Coronary artery (tissue), 2 donors: ENCODE measurements at places on chromosomes 16 and 17.
A peak's percentile ranks its signal among the peaks of the same experiment; 100 is the strongest.

DNA sequence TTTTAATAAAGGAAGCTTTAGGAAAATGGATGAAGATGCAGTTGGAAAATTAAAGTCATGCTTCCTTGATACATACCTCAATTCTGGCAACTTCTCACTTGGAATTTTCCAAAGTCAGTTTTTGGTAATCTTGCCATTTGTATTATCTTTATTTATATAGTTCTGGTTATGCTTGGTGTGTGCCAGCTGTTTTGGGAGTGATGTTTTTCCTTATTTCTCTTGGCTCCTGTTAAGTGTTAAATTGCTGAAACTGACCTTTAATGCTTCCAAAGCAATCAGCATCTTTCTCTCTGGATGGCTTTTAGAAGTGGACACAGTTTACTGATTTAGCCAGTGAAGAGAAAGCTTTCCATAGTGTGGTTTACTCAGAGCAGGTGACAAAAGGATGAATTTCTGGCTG, 70.1 kb upstream of the HAS3 start:
- DNase-seq: no peak

DNA sequence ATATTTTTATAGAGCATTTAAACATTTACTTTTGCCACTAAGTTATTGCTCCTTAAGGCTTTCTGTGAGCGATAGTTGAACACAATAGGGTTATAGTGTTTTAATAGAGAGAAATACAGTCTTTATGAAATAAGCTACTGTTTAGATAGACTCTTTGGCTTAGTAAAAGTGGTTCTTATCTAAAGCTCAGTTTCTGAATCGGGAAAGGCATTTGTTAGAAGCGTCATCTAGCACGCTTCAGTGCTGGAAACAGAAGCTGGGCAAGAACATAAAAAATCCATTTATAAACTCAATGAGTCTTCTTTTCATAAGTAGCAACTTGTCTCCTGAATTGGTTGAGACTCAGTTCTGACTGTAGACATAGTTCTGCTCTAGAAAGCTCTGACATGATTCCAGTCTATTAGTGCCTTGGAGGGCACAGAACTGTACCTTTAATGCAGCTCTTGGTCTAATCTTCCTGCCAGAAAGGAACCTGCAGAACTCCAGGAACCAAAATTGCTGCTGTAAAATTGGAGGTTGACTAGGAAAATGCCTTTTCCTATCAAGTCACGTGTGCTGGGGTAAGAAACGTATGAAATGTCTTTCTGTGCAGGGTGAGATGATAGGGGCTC, 55.4 kb upstream of the DNAJA2 start:
- DNase-seq: no peak

DNA sequence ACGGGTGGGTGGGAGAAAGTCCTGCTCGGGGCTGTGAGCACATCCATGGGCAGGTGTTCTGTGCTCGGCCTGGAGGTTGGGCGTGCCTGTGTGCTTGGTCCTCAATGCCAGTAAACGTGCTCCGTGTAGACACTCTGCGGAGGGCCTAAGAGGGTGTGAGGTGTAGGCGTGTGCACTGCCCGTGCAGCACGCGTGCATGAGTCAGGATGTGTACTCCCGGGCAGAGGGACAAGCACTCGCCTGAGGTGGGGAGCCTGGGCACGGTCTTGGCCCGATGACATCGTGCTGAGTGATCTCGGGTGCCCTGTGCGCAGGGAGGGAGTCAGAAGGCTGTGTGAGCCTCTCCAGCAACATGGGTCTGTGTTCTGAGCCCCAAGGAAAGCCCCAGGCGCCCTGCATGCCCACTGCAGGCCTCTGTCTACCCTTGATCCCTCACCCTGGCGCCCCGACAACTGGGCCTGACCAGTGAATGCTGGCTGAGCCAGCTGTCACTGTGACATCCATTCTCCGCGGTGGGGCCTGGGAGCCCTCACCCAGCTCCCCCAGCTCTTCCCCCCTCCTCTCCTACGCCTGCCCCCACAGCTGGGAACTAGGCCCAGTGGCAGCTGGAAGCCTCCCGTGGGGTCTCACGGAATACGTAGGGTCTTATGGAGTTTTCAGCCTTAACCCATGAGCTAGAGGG, 23.5 kb upstream of the NXPH3 start:
- no peak for DNase-seq

- DNase-seq: no peak
Measured at GRCh38 chr16:4288148-4288921, 15.5 kb upstream of the TFAP4 start.

- no peak for DNase-seq
Measured at GRCh38 chr16:87954361-87954760, 3.1 kb downstream of the BANP start.

DNA sequence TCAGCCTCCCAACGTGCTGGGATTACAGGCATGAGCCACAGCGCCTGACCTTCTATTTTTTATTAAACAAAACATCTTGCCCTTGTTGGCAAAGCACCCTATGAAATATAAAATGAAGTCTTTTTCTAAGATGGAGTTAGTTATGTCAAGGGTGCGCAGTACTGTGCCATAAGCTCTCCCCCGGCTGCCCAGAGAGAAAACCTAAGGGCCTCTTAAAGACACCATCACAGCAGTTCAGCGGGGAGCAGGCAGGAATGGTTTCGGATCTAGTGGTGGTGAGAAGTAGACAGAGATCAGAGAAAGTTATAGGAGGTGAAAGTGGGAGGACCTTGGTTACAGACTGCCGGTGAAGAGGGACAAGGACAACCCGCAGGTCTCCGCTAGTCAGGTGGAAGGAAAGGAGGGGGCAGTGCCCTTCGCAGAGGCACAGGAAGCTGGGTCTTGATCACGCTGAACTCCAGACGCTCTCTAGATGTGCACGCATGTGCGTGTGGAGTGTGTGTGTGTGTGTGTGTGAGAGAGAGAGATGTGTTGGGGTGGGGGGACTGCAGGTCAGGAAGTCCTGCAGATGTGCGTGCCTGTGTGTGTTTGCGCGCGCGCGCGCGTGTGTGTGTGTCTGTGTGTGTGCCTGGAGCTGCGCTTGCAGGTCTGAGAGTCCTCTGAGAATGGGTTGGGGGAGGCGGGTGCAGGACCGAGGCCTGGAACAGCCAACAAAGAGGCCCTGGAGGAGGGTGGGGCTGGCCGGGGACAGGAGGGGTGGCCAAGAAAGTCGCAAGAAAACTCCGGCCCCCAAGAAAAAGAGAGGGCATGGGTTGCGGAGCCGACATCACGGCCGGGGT, 748 bp upstream of the CMTM3 start:
- DNase-seq: no peak

GRCh38 chr16:30184891-30185682, 1.7 kb downstream of the CORO1A start:
- no peak for DNase-seq

- DNase-seq: no peak
Measured at GRCh38 chr16:84614623-84614967, 3.3 kb downstream of the COTL1 start.

- no peak for DNase-seq
Measured at GRCh38 chr17:27346228-27346899, 52.5 kb downstream of the WSB1 start.

DNA sequence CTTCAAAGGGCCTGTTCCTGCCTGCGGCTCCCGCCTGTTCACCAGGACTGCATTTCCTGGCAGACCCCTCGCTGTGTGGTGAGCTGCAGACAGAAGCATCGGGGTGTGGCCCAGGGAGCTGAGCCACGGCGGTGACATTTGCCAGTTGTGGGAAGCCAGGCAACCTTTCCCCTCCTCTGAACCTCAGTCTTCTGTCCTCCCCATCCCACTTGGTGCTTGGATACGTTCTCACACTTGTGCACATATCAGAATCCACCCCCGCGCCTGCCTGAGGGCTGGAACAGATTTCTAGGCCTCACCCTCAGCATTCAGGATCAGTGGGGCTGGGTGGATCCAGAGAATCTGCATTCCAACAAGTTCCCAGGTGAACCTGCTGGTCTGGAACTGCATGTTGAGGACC, 63.5 kb downstream of the CRISPLD2 start:
- DNase-seq: no peak

DNA sequence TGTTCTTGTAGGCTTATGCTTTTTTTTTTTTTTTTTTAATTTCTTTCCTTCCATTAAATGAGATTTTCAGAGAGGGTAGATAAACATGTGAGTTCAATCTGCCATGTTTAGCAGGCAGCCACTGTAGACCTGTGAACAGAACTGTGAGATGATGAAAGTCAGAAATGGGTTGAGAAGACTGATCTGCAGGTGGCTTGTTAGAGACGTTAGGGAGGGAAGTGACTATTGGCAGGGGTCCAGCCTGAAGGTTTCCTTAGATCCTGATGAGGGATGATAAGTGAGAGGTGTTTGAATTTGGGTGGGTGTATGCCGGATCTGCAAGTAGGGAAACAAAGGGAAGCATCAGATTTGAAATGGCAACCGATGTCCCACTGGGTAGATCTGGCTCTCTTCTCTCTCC, 157.8 kb downstream of the HS3ST3B1 start:
- no peak for DNase-seq

DNA sequence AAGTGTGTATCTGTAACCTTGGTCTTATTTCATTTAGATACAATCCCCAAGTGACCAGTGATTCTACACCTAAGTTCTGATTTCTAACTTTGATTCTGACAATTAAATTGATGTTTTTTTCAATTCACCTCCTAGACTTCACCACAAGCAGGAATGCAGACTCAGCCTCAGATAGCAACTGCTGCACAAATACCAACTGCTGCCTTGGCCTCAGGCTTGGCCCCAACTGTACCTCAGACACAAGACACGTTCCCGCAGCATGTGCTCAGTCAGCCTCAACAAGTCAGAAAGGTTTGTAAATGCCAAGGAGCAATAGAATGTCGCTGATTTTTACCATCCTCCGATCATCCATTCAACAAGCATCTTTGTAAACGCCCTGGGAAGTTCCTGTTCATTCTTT, 177.7 kb downstream of the MRTFB start:
- DNase-seq: no peak

DNA sequence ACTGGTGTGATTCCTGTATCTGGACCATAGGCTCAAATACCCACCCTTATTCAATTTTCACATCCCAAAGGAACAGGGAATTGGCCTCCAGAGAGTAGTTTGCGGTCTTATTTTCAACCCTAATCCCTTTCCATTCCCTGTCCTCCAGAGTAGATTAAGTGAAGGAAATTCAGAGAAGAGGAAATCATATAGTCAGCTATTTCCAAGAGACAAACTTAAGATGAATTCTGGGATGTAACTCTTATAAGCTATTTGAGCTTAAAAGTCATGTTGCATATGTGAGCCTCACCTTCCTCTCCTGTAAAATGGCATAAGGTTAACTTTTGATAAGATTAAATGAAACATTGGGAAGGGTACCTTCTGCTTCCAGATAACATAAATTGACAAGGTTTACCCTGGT, 37.4 kb upstream of the ADAMTS18 start:
- DNase-seq: no peak

DNA sequence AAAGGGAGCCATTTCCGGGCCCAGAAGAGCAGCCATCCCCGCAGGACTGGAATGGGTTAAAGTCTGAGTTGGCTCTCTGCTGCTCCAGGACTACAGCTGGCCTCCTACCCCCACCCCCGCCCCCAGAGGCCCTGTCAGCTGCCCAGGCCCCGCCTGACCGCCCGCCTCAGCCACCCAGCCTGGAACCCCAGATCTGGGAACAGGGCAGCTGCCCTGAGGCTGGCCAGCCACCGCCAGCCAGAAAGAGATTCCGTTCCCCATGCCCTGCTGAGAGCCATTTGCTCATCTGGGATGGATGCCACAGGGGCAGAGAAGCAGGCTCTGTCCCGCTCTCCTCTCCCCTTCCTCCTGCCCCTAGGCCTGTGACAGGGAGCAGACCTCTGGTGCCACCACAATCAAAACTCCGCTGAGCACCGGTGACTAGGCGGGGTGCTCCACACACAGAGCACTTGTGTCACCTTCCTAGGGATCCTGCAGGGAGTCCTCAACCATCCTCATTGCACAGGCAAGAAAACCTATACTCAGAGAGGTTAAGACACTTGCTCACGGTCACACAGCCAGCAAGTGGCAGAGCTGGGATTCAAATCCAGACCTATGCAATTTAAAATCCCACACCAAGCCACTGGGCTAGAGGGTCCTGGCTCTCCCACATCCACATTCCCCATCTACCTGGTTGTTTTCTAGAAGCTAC, 44.1 kb downstream of the ZNF423 start:
- no peak for DNase-seq

GRCh38 chr16:83692224-83692623, 115.6 kb upstream of the HSBP1 start:
- no peak for DNase-seq

DNA sequence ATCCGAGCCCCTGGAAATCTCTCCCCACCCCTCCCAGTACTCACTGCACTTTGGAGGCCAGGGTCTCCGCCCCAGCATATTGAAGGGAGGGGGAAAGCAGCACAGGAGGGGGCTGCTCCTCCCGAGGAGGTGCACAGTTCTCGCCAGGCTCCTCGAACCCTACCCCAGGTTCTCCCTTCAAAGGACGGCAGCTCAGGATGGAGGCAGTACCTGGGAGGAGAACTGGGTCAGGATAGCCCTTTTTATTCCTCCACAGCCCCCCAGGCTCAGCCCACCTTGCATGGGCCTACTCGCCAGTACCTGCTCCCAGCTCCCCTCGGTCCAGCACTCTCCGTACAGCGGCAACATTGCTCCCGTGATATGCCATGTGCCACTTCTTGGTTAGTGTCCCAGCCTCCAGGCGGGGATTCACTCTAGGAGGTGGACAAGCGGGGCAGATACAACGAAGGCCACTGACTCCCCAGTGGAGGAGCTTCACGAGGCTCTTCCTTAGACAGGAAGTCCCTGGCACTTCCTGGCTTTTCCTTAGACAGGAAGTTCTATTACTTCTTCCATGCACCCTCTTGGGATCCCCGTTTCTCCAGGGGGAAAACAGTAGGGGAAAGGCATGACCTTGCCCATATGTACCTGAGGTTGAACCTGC, 2.1 kb upstream of the GPS2 start:
- peak; percentile 71 for DNase-seq

DNA sequence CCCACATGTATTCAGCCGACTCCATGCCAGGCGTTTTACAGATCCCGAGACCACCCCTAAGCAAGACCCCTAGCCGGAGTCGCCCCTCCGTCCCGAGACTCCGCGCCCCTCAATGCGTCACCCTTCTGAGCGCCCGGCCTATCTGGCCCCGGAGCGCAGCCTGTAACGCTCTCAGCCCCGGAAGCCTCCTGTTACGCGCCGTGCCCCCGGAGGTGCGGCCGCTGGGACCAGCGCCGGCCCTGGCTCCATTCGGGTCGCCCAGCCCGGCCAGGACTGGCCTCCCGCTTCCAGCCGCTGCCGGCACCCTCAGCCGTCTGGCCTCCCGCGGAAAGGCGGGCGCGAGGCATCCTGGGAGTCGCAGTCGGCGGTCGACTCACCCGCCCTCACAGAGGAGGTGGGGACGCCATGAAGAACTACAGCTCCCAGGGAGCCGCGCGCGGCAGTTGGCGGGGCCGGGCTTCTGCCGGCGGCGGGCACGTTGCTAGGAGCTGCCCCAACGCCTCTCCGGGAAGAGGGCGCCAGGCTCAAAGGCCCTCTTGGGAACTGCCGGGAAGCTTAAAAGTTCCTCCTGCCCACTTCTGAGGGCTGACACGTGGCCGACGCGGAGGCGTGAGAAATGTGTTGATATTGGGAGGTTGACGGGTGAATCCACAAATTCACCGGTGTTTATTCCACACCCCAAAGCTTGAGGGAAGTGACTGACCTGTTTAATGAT, at the start of gene FBF1:
Gene FBF1 (minus strand): TSS at position 316 of the 715 bp plus-strand sequence. CDS start 2,893 bp downstream, outside the sequence.
- peak; percentile 95 for DNase-seq
